ENCODE measurements at places on chromosomes 6 and 20. TPM values are rescaled to one million over a fixed set of nuclear protein-coding genes. Genes with fewer than 3 reads are reported as not detected.

The ULBP2 gene
- total RNA-seq: 0.43 TPM

DNA sequence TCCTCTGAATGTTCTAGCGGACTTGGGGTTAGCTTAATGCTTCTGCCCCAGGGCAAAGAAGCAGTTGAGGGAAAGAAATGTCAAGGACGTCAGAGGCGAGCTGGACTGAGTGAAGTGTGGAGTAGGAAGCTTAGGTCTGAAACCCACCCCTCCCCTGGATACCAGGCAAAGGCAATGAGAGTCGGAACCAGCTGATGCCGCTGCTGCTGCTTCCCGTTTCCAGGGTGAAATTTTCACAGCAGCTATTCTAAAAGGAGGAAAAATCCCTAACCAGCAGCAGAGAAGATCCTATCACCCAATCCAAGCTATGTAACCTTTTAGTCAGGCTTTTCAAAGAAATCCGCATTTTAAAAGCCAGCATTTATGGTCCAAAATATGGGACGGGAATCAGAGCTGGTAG lies 564.3 kb downstream of the LMBRD1 start:
- DNase-seq: no peak

- DNase-seq: no peak
Measured at GRCh38 chr6:16222826-16223225, 15.6 kb upstream of the GMPR start.

The EPPIN gene
- not detected for total RNA-seq

DNA sequence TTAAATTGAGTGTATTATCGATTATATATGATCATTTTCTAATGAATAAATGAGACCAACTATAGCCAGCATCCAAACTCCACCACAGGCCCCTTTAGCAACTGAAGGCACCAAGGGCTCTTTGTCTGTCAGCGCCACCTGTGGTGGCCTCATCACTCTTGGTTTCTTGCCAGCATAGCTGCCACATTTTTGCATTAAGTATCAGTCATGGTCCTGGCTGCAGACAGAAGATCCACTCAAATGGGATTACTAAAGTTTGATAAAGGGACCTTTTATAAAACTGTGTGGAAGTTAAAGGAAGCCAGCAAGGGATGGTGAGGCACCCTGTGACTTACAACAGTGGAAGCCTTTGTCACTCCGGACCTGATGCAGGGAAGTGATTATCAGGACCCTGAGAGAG lies 162.9 kb downstream of the C6orf118 start:
- no peak for DNase-seq

- DNase-seq: no peak
Measured at GRCh38 chr20:36866681-36867495, 9.1 kb upstream of the TLDC2 start.

DNA sequence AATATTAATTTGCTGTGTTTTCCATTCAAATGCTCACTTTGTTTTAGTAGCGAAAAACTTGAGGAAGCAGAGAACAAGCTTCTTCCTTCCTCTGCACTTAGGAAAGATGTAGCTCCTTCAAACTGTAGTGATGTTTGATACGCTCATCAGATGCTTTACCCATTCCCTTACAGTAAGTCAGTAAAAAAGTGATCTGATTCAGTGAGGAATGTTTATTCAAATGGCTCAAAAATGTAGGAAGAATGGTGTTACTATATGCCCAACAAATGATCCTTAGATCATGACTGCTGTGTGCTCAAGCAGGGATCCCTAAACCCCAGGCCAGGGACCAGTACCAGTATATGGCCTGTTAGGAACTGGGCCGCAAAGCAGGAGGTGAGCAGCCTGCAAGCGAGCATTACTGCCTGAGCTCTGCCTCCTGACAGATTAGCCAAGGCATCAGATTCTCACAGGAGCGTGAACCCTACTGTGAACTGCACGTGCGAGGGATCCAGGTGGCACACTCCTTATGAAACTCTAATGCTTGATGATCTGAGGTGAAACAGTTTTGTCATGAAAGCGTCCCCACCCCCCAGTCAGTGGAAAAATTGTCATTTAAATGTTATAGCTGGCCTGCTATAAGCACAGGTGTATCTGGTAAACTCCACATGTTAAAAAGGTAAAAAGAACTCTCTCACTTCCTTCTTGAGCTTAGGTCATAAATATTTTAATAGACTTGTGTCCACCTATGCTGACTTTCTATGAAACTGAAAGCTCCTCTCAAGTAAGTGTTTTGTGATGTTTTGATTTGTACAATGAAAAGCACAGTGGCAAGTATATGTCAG lies 187.2 kb downstream of the FOXC1 start:
- no peak for DNase-seq

The TREML2 gene
- total RNA-seq: 7.1 TPM

The UNC93A gene
- not detected for total RNA-seq

The SIRPA gene
- total RNA-seq: 0.05 TPM
